ENCODE measurements at places on chromosomes 3 and 15.

- DNase-seq = no peak
Observed at GRCh38 chr3:129793319-129793718, 100.2 kb downstream of the TMCC1 start.

GRCh38 chr15:84778194-84778593 is 29.8 kb downstream of the ZNF592 start:
- DNase-seq = no peak

GRCh38 chr3:18666655-18667054 is 241.5 kb upstream of the SATB1 start:
- no peak for DNase-seq

DNA sequence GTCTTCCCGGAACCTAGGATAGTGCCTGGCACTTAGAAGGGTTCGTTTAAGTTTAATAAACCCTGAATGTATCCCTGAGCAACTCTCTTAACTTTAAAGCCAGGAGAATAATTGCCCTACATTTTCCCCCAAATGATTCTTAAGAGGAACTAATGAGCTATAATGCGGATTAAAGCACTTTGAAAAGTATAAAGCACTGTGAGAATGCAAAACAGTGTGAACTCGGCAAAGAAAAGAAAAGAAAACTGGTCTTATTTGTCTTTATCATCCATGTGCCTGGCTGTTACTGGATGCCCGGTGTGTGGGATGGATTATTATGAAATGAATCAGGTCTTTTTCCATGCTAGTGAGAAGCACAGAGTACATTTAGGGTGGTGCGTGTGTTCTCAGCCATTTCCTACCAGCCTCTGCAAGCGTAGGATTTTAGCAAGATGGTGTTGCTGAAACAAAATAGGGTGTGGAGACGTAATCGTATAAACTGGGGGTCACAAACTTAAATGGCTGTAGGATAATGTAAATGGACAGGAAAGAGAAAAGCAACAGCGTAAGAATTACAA is 983 bp downstream of the KBTBD12 start:
- DNase-seq = no peak

DNA sequence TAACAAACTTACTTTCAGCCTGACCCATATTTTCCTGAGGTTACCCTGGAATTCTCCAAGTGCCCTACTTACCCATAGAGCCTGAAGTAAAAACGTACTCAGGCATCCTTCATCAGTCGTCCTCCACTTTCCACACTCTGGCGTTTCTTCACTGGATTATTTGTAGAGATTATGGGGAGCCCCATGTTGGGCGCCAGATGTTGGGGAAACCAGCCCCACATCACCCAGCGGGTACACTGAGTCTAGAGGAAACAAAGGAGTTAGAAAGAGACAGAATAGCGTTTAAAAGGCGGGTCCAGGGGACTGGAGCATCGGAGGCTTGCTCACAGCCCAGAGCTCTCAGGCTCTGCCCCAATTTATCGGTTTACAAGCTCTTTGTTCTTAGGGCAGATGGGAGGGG is 9.7 kb upstream of the SLC28A2 start:
- no peak for DNase-seq

DNA sequence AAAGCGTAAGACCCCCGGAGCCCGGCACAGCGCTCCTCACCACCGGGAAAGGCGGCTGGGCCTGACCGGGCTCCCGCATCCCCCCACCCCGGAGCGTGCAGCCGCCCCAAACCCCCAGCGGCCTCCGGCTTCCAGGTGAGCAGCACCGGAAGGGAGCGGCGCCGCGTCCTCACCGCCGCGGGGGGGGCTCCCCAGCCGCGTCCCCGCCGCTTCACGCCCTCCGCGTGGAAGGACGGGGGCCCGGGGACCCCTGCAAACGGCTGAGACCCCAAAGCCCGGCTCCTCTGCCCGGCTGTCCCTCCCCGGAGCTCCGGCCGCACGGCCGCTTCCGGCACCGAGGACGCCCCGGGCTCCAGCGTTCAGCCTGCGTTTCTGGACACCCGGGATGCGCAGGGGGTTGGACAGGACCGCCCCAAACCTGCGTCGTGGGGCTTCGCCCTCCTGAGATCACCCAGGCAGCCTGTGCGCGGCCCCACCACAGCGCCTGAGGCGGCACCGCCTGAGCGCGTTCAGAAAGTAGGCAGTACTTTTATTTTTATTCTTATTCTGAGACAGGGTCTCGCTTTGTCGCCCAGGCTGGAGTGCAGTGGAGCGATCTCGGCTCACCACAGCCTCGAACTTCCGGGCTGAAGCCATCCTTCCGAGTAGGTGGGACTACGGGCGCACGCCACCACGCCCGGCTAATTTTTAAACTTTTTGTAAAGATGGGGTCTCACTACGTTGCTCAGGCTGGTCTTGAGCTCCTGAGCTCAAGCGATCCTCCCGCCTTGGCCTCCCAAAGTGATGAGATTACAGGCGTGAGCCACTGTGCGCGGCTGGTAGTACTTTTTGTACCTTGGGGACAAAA is 51.6 kb upstream of the BLM start:
- no peak for DNase-seq

DNA sequence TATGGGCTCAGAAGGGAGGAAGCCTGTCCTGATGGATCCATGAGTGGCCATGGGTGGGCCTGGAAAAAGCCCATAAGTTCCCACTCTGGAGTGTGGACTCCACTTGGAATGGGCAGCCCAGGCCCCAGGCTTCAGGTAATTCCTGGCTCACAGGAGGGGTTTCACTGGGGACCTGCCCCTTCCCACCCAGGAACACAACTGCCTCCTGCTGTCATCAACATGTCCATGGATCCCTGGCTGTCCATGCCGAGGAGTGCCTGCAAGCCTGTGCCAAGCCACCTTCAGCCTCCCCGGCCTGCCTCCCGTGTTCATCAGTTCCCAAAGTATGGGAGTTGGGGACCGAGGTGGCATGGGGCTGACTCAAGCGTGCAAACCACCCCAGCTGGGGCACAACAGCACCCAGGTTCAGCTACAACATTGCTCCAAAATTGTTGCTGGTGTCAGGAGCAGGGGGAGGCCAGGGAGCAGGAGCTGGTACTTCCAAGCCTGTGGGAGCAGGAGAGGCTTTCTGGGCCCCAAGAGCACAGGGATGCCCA is 470.9 kb upstream of the ARL6 start:
- DNase-seq = no peak

GRCh38 chr3:37586280-37586679 is 275.4 kb upstream of the CTDSPL start:
- no peak for DNase-seq

DNA sequence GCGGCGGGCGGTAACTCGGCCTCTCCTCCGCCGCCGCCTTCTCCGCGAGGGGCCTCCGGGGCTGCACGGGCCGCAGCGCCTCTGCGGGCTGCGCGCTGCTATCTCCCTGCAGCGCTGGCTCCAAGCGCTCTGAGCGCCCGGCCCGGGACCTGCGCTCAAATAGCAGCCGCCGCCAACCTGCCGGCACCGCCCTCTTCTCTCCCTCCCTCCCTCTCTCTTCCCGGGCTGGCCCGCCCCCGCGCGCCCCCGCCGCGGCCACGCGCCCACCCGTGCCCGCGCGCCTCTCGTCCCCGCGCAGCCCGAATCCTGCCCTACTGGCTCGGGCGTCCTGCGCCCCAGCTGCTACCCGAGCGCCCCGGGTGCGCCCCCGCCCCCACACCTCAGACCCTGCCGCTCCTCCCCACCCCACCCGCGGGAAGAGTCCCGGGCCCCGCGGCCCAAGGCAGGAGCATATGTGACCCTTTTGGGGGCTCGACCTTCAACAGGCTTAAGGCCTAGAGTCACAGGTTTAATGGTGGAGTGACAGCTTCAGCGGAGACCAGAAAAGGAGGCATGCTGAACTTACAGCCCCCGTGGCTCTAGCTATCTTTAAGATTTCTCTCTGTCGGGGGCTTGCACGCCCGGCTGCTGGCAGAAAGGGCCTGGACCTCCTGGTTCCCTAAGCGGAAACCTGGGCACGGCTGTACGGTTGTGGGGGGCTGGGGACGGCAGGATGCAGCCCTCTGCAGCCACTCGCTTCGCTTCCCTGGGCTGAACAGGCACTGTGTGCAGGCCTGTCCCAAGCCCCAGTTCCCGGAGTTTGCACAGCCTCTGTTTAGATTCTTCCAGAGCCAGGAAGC is at the start of gene CACNA2D2:
CACNA2D2 (minus strand) TSS at position 131 of the 839 bp plus-strand sequence. CDS start 211 bp downstream, outside the sequence.
- DNase-seq = no peak

DNA sequence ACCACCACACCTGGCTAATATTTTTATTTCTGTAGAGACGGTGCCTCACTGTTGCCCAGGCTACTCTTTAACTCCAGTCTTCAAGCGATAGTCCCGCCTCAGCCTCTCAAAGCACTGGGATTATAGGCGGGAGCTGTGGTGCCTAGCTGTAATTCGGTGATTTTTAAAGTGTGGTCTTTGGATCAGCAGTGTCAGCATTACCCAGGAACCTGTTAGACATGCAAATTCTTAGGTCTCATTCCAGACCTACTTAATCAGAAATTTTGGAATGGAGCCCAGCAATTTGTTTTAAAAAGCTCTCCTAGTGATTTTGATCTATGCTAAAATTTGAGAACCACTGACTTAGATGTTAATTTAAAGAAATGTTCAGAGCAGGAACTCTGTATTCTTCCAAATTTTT is 51.9 kb downstream of the GOLM2 start:
- peak; percentile 77 for DNase-seq

- no peak for DNase-seq
Observed at GRCh38 chr3:179513862-179514261, 48.9 kb upstream of the ACTL6A start.

- no peak for DNase-seq
Observed at GRCh38 chr3:27740854-27741253, 18.7 kb upstream of the EOMES start.

DNA sequence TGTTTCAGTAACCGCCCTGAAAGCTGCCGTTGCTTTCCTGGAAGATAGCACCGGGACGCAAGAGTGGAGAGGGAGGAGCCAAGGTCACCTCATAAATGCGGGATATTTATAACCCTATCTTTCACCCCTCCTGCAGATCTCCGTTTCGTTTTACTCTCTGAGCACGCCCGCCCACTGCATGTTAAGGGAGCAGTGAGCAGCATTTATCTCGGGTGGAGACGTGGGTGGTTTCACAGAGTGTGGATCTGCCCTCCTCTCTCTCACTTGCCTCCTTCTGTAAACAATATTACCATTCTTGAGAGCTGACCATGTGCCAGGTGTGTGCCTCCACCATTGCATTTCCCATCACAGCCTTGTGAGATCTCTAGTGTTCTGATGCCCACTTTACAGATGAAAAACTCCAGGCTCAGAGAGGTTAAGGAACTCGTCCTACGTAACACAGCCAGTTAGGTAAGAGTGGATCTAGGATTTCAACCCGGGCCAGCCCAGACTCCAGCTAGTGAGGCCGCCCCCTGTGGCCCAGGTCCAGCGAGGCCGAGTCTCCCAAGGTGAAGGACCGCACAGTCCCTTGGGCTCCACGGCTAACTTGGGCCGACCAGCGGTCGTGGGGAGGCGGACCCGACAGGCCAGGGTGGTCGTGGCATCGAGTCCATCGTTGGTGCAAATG is 16.9 kb upstream of the SEMA4B start:
- no peak for DNase-seq

GRCh38 chr3:168161696-168162095 is 66.0 kb upstream of the GOLIM4 start:
- no peak for DNase-seq

DNA sequence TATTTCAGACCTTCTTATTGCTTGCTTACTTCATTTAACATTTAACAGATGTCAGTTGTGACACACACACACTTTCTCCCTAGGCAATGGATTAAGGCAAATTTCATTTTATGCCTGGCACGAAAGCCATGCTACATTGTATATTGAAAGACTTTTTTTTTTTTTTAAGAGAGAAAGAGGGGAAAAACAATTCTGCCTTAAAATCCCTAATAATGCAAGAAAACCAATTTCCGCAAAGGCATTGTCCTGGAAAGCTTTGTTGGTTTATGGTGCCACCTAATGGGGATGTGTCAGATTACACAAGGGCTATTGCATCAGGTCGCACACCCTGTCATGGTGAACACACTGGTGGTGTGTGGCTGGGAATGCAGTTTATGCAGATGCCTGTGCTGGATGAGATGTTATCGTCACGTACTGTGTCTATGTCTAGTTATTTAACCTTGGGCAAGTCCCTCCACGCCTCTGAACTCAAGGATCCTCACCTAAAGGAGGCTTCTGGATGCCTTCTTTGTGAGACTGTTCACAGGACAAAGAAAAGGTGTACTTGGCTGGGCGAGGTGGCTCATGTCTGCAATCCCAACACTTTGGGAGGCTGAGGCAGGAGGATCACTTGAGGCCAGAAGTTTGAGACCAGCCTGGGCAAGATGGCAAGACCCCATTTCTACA is 37.3 kb upstream of the RFTN1 start:
- peak; percentile 77 for DNase-seq

DNA sequence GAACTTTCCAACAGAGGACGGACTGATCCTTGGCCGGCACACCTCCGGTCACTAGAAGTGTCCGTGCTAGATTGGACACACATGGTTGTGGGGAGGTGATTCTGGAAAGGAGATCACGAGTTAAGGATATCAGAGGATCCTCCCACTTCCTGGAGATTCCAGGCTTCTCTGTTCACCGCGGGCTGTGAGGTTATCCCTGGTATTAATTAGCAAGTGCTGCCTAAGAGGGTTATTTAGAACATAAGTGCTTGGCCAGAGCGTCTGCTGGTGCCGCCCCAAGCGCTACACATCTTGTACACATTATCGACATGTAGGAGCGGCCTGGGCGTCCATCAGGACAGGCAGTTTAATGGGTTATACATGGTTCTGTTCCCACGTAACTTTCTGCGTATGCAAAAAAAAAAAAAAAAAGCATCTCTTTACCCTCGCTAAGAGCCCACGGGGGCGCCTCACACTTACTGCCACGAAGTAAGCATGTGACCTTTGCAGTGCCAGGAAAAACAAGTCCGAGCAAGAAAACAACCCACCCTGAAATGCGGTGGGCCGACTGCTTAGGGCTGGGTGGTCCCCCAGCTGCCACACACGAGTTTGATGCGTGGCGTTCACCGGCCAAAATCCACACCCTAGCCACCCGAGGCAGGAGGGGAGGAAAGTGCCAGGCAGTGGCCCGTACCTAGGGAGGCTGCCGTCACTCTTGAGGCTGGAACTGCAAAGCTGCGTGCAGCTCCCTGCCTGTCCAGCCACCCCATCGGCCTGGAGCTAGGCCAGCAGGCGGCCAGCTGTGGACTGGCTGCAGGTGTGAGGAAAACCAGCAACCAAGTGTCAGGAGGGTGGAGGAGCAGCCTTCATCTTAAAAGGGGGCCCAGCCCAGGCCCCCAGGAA is 78.0 kb downstream of the CPN2 start:
- DNase-seq = no peak

GRCh38 chr3:5013021-5013906 is 34.0 kb downstream of the BHLHE40 start:
- DNase-seq = no peak

- DNase-seq = no peak
Observed at GRCh38 chr3:125185805-125186204, 26.7 kb downstream of the SLC12A8 start.

DNA sequence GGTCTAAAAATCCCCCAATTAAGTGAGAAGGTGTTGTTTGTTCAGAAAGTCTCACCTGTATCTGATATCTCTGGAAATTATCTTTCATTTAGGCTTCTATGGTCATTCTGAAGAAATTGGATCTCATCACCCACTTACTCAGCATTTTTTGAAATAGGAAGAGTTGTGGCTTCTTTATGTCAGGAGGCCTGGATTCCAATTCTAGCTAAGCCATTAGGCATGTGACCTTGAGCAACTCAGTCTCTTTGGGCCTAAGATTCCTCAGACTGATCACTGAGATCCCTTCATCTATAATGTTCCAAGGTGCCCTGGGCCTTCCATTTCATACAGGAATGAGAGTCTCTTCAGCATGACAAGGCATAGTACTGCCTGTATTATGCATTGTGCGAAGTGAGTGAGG is 70.3 kb downstream of the ARHGEF26 start:
- no peak for DNase-seq
